ENCODE measurements at places on chromosomes 12 and 14. TPM values are rescaled to one million over a fixed set of nuclear protein-coding genes. Genes with fewer than 3 reads are reported as not detected.

- peak; percentile 60 for DNase-seq
Measured at GRCh38 chr12:62291864-62292760, 31.9 kb downstream of the USP15 start.

- no peak for DNase-seq
Measured at GRCh38 chr12:91182636-91183455, at the start of gene DCN. TSS of gene DCN (minus strand) at chr12:91182817. CDS start at chr12:91178552, 4,265 bp downstream.

DNA sequence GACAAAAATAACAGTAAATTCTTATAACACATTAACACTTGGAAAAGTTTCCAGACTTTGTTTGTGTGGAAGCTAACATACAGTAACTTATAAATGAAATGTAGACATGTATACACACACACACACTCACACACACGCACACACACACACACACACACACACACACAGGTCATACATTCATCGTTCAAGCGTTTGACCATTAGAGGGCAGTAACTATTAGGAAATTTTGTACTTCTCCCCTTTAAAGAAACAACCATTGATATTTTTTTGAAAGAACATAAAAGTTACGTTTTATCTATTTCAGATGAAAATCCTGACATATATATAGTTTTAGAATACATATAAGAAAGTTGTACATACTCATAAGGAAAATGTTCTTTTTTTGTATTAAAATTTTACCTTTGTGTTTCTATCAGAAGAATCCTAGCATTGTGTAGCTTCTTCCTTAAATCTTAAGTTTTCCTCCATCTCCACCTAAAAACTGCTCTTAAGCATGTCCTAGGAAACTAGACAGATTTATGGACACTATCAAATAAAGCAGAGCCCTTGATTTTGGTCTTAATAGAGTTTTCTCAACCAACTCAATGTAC is 29.0 kb downstream of the PTPRQ start:
- DNase-seq, result peak; percentile 76

GRCh38 chr14:60151715-60152114 is 13.5 kb downstream of the DHRS7 start:
- no peak for DNase-seq

- DNase-seq, result no peak
Measured at GRCh38 chr14:61462566-61463193, 141.3 kb downstream of the PRKCH start.

DNA sequence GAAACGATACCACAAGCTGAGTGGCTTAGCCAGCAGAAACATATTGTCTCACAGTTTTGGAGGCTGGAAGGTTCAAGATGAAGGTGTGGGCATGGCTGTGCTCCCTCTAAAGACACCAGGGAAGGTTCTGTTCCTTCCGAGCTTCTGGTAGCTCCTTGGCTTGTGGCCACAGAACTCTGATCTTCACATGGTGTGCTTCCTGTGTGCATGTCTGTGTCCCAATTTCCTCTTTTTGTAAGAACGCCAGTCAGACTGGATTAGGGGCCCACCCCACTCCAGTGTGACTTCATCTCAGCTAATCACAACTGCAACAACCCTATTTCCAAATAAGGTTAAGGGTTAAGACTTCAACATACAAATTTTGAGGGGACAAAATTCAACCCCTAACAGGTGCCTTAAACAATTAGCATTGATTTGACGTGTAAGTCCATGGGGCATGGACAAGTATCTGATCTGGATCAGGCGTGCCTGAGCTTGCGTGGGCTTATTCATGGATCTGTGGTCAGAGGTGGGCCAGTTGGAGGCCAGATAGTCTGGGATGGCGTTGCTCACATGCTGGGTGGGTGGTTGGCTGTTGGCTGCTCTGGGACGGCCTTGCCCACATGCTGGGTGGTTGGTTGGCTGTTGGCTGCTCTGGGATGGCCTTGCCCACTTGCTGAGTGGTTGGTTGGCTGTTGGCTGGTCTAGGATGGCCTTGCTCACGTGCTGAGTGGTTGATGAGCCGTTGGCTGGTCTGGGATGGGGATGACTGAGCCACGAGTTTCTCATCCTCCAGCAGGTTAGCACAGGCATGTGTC is 88.5 kb downstream of the LGMN start:
- no peak for DNase-seq

DNA sequence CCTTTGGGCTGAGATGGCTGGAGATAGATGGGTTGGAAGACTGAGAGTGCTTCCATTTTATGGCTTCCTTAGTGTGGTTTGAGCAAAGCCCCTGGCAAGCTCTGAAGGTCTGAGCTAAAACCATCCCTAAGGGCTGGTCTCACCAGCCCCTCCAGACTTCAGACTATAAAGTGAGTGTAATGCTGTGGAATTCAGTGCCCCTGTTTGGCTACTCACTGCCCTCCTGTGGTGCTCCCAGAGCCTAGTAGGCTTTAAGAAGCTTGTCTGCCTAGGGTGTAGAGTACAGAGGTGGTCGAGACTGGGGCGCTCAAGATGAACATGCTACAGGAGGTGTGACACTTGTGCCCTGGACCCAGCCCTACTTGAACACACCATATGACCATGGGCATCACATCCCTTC is 246.7 kb upstream of the FKBP4 start:
- no peak for DNase-seq

DNA sequence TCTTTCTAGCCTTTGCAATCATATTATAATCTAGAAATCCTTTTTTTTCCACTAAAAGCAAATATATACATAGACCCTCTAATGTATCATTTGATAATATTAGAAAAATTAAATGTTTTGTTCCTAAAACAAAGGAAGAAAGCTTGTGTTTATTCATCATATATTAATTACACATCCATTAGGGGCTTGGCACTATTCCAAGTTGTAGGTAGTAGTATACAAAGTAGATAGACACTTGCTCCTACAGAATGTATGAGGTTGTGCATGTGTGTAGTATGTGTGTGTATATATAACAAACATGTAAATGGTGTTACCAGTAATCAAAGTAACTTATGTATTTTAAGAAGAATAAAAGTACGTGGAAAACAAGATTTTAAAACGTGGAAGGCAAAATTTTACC is 15.0 kb upstream of the KCNMB4 start:
- DNase-seq, result no peak

DNA sequence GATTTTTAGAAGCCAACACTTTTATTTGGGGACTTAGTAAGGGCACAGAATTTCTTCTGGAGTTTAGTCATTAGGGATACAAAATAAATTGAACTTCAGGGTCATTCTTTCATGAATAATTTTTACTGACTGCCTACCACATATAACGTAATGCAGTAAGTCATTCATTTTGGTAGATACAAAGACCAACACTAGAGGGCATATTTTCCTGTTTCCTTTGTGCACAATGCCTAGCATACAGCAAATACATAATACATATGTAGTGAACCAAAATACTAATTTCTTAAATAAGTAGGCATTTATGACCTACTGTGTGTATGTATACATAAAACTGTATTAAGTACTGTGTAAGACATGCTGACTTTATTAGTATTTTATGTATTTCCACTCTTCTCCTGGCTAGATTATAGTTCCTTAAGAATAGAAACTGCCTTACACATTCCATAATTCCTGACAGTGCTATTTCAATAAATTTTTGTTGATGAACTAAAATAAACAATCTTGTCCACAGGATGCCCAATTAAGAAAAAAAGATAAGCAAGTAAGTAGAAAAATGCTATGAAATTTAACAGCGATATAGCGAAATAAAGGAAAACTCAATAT is 47.9 kb downstream of the PPP1R12A start:
- no peak for DNase-seq

- DNase-seq, result no peak
Measured at GRCh38 chr14:20555845-20556244, 5.0 kb downstream of the RNASE9 start.

DNA sequence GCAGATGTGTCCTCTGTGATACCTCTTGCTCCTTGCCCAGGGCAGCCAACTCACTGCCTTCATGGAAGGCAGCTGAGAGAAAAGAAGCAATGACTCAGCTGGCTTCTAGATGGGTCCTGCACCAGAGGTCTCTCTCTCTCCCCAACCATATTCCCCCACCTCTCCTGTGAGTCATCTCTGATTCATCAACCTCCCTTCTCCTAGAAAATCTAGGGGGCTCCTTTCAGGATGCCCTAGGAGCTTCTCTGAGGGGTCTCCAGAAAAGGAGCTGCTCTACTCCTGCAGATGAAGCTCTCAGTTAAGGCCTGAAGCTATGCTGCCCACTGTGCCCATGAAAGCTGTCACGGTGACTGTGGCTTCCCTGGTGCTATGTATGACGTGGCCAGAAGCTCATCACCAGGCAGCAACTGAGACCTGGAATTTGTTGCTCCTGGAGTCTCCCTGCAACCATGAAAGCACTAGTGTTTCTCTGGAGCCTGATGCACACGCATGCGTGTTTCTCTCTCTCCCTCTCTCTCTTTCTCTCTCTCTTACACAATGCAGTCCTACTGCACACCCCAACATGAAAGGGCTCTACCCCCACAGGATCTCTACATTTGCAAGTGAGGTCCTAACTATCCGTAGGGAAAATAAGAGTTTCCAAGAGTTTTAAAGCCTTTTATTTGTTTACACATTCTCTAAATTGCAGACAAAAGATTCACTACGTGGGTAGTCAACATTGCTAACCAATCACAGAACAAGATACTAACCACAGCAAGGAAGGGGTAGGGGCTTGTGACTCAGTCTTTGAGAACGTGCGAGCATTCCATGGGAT is 285.3 kb downstream of the DPF3 start:
- peak; percentile 37 for DNase-seq

GRCh38 chr12:67804168-67804567 is 155.6 kb downstream of the DYRK2 start:
- no peak for DNase-seq

DNA sequence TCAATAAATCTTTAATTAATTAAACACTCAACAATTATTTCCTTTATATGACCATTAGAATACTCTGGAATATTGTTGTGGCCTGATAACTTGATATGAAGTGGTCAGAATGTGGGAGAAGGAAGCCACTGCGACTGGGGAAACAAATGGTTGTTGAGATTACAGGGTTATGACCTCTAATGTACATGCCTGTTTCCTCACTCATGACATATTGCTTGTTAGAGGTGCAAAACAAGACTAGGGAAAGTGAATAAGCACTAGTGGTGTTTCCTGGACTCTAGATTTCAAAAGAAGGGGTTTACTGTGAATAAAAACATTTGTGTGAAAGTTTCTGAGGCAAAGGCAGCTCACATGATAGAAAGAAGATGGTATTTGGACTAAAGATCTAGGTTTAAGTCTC is 53.3 kb downstream of the STAB2 start:
- no peak for DNase-seq

DNA sequence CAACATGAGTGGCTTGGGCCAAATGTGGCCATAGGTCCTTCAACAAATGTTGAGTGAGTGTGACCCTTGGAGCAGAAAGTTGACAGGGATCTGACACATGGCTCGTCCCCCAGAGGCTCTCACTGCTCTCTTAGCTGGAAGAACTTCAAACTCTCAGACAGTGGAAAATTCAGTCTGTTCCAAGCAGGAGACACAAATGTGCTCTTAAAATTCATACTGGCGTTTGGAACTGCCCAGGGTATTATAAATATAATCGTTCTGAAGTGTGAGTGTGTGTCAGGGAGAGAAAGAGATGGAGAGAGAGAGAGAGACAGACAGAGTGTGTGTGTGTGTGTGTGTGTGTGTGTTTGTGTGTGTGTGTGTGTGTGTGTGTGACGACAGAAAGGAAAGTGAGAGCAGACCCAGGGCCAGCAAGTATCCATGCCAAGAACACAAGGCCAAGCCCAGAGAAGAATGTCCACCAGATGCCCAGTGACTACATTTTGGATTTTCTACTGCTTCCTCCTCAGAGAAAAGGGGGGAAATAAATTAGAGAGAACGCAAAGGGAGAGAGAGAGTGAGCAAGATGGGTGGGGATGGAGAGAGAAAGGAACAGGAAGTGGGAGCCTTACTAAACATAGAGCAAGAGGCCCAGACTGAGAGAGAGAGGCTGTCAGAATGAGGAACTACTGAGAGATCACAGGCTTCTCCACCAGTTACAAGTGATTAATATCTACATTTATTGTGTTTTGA is 193.6 kb upstream of the NUDT4 start:
- DNase-seq, result no peak

The ARHGDIB gene
- total RNA-seq, result 0.95 TPM

The RFX4 gene
- total RNA-seq, result 0.86 TPM

The KCNC2 gene
- not detected for total RNA-seq

The INF2 gene
- total RNA-seq, result 104 TPM

The PTPRB gene
- total RNA-seq, result 0.11 TPM

Measured in endodermal cell (in vitro differentiated cells).